ENCODE measurements at places on chromosomes 4 and X.

DNA sequence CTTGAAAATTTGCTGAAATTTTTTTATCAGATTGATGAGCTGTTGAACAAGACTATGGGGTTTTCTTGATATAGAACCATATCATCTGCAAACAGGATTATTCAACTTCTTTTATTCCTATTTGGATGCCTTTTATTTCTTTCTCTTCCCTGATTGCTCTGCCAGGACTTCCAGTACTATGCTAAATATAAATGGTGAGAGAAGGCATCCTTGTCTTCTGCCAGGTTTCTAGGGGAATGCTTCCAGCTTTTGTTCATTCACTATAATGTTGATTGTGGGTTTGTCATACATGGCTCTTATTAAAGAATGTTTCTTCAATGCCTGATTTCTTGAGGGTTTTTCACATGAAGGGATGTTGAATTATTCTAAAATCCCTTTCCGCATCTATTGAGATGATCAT is 1139.5 kb downstream of the FAM133A start:
- DNase-seq = no peak

- no peak for DNase-seq
Measured at GRCh38 chr4:138803051-138803450, 212.5 kb upstream of the NOCT start.

GRCh38 chr4:183342541-183343533 is 20.6 kb upstream of the CLDN24 start:
- DNase-seq = no peak

- no peak for DNase-seq
Measured at GRCh38 chrX:106948641-106949040, 28.4 kb downstream of the CLDN2 start.
